Glomerular endothelial cell (primary cell): ENCODE measurements at places on chromosomes 16 and 17.

DNA sequence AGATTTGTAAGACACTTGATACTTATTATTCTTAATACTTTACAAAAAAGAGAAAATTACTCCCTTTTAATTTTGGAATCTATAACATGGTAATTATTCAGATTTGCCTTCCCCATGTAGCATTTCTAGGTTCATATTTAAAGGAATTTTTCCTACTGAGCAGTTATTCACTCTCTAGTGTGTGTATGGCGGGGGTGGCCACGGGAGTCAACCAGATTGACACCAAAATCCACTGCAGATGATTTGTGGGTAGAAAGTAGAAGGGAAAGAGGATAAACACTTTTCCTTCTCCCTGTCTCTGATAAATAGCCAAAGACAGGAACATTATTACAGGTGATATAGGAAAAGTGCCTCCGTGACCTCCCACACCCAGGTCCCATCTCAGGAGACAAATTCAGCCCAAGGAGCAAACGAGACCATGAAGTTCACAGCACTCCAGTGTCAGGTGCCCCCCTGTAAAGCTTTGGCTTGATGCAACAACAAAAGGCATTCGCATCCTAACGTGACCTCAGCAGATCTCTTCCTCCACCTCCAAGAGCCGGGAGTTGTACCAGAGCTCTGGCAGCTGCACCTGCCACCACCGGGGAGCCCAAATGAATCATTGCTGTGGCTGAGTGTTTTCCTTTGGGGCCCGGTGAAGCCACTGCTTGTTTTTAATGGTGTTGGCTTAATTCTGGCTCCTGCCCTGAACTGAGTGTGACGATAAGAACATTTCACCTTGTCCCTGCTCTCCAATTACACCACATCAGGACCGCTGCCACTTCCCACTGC is 92.7 kb upstream of the NOL11 start:
- DNase-seq = no peak

DNA sequence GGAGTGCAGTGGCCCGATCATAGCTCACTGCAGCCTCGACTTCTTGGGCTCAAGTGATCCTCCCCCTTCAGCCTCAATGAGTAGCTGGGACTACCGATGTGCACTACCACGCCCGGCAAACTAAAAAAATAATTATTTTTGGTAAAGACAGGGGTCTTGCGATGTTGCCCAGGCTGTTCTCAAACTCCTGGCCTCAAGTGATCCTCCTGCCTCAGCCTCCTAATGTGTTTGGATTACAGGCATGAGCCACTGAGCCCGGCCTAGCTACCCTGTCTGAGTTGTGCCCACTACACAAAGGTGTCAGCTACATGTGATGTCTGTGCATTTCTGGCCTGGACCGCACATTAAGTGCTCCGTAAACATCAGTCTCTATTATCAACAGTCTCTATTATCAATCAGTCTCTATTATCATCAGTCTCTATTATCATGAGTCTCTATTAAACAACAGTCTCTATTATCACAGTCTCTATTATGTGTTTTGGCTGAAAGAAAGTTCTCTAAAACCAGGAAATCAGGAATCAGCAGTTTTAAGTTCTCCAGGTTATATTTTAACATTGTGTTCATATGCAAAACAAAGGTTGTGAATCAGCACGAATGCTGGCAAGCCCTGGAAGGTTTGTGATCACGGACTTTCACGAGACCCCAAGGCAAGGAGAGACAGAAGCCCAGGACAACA is 721 bp upstream of the WWOX start:
- DNase-seq = no peak

DNA sequence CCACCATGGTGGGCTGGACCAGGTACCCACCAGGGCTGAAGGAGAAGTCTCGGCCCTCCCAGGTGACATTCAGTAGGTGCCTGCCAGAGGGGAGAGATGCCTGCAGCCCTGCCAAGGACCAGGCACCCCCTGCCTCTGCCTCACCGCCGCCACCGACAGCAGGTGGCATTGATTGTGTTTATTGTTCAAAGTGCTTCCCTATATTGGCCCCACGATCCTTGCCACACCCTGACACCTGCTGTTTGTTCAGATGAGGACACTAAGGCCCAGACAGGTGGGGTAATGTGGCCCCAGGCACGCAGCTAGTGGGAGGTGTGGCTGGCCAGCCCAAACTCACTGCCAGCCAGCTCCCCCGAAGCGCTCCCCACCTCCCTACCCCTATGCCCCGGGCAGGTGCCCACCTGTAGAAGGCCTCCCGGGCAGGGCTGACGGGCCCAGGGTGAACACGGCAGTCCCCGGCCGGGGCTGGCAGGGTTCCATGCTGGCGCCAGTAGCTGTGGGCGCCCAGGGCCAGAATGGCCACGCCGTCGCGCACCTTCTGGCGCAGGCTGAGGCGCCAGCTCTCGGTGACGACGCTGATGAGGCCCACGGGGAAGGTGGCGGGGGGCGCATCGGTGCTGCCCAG is 8.0 kb downstream of the GRIN2C start:
- DNase-seq = no peak

GRCh38 chr16:10870137-10870776 is 6.7 kb upstream of the CIITA start:
- DNase-seq = no peak

GRCh38 chr16:79623062-79623461 is 22.5 kb upstream of the MAF start:
- DNase-seq = no peak

GRCh38 chr17:57379895-57380434 is 123.6 kb downstream of the MSI2 start:
- DNase-seq = no peak
